WTC11 (cell line): ENCODE measurements at places on chromosomes 16 and 17.

- H3K4me1 ChIP-seq, result peaks cover 9% of the 10 kb centered on the region
- H3K27me3 ChIP-seq, result no peaks in the 10 kb centered on the region
- H3K4me3 ChIP-seq, result no peak overlapping the region
- no peaks in the 10 kb centered on the region for H3K36me3 ChIP-seq
- H3K27ac ChIP-seq, result no peak overlapping the region
Measured at GRCh38 chr17:61488878-61489718, 36.9 kb downstream of the TBX4 start.

DNA sequence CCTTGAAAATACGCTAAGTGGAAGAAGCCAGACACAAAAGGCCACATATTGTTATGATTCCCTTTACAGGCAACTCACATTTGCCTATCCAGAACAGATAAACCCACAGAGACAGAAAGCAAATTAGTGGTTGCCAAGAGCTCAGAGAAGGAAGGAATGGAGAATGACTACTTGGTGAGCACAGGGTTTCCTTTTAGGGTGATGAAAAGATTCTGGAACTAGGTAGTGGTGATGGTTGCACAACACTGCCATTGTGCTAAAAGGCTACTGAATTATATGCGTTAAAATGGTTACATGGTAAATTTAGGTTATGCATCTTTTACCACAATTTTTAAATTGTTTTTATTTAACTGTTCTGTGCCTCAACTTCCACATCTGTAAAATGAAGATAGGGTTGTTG is 4.4 kb downstream of the COPRS start:
- DNase-seq, result no peak
- peaks cover 16% of the 10 kb centered on the region for H3K36me3 ChIP-seq
- no peak overlapping the region for H3K27ac ChIP-seq
- no peak overlapping the region for H3K4me3 ChIP-seq
- peaks cover 16% of the 10 kb centered on the region for H3K4me1 ChIP-seq
- H3K27me3 ChIP-seq, result peaks cover 6% of the 10 kb centered on the region; the same call in 1 of the 2 replicates

GRCh38 chr17:81044764-81045589 is 10.0 kb downstream of the BAIAP2 start:
- no peaks in the 10 kb centered on the region for H3K36me3 ChIP-seq
- no peak overlapping the region for H3K4me3 ChIP-seq
- no peak for DNase-seq
- peak overlapping the region; percentile 85 for H3K27ac ChIP-seq
- H3K27me3 ChIP-seq, result no peaks in the 10 kb centered on the region

GRCh38 chr17:33072421-33073161 is 80.9 kb downstream of the SPACA3 start:
- no peaks in the 10 kb centered on the region for H3K36me3 ChIP-seq
- H3K27ac ChIP-seq, result no peak overlapping the region; the same call in 1 of the 2 replicates
- peaks cover 2% of the 10 kb centered on the region; the same call in 1 of the 2 replicates for H3K4me1 ChIP-seq
- no peak for DNase-seq

GRCh38 chr16:23575834-23576233 is 18.3 kb downstream of the UBFD1 start:
- DNase-seq, result no peak
- H3K27ac ChIP-seq, result no peak overlapping the region; the same call in 1 of the 2 replicates
- H3K36me3 ChIP-seq, result peaks cover 47% of the 10 kb centered on the region
- no peak overlapping the region for H3K4me3 ChIP-seq
- H3K27me3 ChIP-seq, result no peaks in the 10 kb centered on the region
- no peaks in the 10 kb centered on the region for H3K4me1 ChIP-seq
